ENCODE measurements at places on chromosomes 2 and 18.

DNA sequence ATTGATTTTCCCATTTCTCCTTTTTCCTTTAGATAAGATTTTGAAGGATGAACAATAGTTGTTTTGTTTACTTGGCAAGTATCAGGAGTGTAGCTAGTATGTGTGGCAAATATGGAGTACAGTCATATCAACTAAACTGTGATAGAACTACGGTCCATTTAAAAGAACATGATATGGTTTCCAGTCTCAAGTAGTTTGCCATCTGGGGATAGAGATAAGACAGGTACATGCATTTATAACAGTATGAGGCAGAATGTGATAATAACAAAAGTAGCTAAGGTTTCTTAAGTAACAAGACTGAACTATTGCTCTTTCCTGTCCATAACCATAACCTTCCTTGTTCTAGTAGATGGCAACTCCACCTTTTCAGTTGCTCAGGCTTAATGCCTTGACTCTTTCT, 75.6 kb upstream of the TACR1 start:
- no peak for DNase-seq

- DNase-seq: no peak
Measured at GRCh38 chr2:60558536-60558935, 5.1 kb upstream of the BCL11A start.

DNA sequence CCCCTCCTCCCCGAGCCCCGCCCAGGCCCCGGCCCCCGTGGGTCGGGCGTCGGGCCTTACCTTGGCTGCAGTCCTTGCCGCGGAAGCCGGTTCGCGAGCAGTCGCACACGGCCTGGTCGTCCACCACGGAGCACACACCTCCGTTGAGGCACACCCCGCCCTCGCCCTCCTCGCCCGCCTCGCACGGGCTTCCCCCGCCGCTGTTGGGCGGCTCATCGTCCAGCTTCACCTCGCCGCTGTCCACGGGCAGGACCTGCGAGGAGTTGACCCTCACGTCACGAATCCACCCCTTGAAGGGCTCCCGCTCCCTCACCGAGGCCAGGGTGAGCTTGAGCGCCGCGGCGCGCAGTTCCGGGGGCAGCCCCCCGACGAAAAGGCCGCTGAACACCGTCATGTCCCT, 4.5 kb downstream of the NRXN1 start:
- DNase-seq: no peak

GRCh38 chr2:10012963-10013461, 30.3 kb upstream of the KLF11 start:
- no peak for DNase-seq

- DNase-seq: no peak
Measured at GRCh38 chr2:207969249-207969648, 56.1 kb downstream of the PLEKHM3 start.

GRCh38 chr2:71891155-71891554, 256.5 kb downstream of the CYP26B1 start:
- DNase-seq: no peak

DNA sequence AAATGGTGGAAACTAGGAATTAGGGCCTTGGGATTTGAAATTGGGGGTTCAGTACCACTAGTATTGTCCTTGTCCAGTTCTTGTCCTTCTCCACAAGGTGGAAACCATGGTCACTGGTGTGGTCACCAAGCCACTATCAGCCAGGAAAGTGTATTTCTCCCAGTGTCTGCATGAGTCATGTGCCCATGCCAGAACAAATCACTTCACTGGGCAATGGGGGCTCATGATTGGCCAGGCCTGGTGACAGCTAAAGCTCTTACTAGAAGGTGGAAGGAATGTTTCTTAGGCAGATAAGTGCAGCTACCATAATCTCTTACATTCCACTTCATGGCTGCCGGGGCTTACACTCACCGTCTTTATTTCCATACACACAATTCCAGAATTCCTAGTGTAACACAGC, 124.8 kb upstream of the TACR1 start:
- DNase-seq: no peak

DNA sequence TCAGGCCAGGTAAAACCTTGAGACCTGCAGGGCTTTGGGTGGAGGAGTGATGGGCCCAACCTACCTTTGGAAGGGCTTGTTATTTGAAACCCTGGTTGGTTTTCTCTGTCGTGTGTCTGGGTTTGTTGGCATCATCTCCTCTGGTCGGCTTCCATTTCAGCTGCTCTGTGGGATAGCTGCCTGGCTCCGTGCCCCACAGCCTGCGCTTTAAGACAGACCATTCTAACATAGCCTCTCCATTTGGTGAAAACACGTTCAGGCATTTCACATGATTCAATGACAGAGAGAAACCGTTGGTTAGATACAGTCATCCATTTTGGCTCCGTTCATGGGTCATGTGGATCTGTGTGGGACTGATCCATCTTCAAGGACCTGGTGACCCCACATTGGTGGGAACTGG, 37.0 kb upstream of the LYPD6B start:
- DNase-seq: no peak

GRCh38 chr2:66580166-66581049, 145.5 kb downstream of the MEIS1 start:
- DNase-seq: no peak

DNA sequence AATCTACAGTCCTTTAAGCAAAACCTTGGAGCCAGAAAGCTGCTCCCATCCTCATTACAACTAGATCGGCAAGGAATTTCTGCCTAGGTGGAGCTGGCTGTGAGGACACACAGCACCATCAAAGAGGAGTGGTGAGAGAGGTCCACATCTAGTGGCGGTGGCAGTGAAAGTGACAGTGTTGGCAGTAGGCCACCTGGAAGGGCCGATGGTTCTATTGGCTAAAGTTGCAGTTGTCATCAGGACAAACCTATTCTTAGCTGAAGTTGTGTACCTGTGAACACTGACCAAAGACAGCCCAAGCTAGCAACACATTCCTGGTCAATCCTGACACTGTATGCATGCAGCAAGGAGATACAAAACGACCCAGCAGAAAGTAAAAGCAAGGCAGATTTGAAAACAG, 218.1 kb upstream of the CHAC2 start:
- no peak for DNase-seq

- no peak for DNase-seq
Measured at GRCh38 chr2:111122631-111123421, 2.1 kb downstream of the BCL2L11 start.

- DNase-seq: no peak
Measured at GRCh38 chr2:15334644-15335326, 226.3 kb downstream of the NBAS start.

DNA sequence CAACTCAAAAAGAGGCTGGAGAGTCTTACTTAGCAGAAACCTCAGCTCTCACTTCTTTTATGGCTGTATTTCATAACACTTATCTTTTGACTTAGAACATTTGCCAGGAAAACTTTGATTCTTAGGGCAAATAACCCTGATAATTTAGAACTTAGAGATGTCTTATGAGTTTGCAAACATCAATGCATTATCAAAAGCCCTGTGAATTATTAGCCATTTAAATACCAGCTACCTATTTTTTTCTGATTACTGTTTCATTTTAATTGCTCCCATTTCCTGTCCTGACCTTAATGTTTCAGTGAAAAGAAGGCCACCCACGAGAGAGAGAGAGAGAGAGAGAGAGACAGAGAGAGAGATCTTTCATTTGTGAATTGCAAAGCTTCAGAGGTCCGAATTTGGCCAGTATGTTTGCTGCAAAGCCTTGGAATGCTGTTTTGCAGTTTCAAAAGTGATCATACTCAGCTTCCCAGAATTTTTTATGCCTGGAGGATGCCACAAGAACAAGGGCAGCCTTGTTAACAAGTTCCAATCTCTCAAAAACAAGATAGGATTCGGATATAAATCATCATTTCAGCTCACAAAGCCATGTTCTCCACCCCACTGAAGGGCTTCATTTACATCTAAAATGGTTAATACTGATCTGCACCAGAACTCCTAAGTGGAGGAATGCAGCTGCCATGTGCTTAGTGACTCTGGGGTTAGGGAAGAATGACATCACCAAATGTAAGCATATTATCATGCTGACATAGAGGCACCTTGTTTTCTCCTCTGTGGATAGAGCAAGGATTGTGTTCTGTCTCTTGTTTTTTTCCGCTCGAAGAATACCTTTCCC, 478.2 kb downstream of the ARHGAP15 start:
- no peak for DNase-seq

GRCh38 chr2:172389685-172390339, 37.6 kb upstream of the ITGA6 start:
- DNase-seq: no peak

- no peak for DNase-seq
Measured at GRCh38 chr18:1050012-1050657, 145.5 kb downstream of the ADCYAP1 start.

- DNase-seq: no peak
Measured at GRCh38 chr2:191321861-191322662, 76.9 kb downstream of the MYO1B start.

GRCh38 chr2:121263996-121264715, 20.8 kb downstream of the TFCP2L1 start:
- DNase-seq: no peak

DNA sequence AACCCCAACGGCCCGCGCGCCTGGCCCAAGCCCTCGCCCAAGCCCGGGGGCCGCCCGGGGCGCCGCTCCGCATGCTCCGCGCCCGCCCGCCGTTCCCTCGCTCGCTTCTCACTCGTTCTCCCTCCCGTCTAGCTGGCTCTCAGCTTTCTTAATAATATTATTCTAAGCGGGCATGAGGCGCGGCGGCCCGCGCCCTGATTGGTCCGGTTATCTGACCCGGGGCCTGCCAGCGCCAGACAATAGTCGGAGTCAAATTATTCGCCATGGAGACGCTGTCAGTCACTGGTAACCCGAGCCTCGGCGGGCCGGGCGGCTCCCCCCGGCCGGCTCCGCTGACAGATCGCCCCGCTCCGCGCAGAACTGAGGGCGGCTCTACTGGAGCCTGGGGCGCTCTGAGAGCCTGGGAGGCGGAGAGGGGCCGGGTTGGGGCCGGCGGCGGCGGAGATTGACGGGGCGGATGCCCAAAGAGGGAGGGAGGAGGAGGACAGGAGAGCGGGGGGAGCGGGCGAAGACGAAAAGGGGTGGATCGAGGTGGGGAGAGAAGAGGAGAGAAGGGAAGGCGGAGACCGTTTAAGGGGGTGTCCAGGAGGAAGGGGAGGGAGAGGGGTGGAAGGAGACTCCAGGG, at the start of gene SIX2:
SIX2 (minus strand) TSS at position 150 of the 625 bp plus-strand sequence. CDS start 342 bp downstream, outside the sequence.
- no peak for DNase-seq

DNA sequence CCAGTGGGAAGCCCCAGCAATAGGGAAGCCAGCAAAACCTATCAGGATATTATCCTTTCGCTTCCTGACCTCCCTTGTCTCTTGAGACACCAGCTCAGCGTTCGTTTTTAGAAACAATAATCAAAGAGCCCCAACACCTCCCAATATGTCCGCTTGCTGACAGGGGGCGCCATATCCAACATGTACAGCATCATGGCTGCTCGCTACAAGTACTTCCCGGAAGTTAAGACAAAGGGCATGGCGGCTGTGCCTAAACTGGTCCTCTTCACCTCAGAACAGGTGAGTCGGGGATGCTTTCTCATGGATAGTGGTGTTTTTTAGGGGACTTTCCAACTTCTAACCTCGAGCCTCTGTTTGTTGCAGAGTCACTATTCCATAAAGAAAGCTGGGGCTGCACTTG, 28.7 kb downstream of the GAD1 start:
- no peak for DNase-seq

DNA sequence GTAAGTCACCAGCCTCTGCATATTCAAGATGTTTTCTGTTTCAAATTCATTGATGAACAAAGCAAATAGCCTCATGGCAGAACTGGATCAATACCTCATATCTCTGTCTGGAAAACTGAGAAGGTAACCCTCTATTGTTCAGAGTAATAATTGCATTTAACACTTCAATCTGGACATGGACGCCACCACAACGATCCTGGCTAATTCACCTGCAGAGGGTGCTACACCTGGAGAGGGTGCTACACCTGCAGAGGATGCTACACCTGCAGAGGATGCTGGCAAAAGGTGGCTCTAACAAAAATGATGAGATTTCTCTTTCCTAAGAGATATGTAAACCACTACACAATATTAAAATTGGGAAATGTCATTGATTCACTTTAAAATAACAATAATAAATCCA, 183.1 kb upstream of the HNRNPA3 start:
- DNase-seq: no peak

DNA sequence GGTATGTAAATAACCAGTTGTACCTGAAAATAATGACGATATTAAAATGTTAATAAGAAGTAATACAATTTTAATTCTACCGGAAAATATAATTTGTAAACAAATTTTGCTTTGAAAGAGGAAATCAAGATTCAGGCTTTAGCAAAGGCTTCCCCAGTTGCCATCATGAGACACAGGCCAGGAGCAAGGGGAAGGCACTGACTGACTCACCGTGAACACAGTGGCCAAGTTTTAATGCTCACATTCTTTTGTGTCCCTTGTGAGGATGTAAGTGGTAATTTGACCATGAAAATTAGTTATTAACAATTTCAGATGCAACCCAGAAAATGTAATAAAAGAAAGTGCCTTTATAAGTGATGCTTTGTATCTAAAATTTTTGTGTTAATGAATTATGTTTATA, 164.1 kb downstream of the GREB1L start:
- no peak for DNase-seq

GRCh38 chr2:105888625-105889024, 143.9 kb downstream of the NCK2 start:
- DNase-seq: no peak

DNA sequence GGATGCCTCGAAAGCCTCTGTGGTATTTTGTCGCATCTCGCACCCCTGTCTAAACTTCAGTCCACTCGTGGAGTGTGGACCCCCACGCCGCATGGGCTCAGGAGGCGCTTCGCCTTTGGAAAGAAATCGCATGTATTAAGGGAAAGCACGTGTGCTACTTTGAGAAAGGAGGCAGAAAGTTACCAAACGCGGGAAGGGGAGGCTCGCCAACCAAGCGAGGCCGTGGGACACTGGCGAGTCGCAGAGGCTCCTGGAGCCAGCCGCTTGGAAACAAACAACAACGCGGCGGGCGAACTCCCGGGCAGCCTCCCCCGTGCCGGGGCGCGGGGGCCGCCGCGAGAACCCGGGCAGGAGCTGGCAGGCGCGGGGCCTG, 455 bp upstream of the AGAP1 start:
- DNase-seq: no peak

DNA sequence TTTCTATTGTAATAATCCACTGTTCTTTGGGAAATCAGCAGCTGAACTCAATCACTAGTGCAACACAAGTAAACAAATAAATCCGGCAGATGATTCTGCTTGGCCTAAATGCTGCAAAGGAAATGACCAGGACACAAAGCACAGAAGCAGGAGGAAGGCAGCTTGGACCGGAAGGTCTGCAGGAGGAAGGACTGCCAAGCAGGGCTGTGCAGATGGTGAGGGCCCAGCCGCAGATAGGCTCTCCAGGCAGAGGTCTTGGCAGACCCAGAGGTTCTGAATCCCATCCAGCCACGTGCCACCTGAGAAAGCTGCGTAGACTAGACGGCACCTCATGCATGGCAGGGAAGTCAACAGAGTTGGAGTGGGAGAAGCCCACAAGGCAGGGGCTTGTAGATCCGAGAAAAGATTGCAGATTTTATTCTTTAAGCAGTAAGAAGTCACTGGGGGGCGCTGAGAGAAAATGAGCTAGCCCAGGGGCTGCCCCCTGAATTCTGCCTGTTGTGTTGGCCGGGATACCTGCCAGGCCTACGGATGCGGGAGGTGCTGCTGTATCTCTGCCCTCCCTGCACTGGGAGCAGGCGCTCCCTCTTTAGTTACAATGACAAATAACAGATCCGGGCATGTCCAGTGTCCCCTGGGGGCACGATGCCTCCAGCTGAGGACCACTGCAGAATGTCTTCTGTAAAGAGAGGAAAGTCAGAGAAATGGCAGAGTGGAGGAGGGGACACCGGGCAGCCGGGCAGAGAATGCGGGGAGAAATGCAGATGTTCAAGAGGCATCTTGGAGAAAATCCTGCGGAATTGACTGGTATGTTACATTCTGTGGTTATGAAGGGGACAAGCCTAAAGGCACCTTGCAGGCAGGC, 153.5 kb downstream of the PXDN start:
- no peak for DNase-seq

All from stimulated activated CD4-positive, alpha-beta T cell treated with anti-CD3 and anti-CD28 coated beads, TNF-alpha, amount 100 ng/mL, for 1 hour (primary cell).